GM04503 (cell line): ENCODE measurements at places on chromosomes 5 and 9.
A peak's percentile ranks its signal among the peaks of the same experiment; 100 is the strongest.

DNA sequence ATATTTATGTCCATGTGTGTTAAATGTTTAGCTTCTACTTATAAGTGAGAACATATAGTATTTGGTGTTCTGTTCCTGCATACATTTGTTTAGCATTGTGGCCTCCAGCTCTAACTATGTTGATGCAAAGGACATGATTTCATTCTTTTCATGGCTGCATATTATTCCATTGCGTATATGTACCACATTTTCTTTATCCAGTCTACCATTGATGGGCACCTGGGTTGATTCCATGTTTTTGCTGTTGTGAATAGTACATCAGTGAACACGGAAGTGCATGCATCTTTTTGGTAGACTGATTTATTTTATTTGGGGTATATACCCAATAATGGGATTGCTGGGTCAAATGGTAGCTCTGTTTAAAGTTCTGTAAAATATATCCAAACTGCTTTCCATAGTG, 359.0 kb downstream of the SLCO4C1 start:
- no peak for DNase-seq

GRCh38 chr9:6984941-6985578, 227.3 kb downstream of the KDM4C start:
- no peak for DNase-seq

GRCh38 chr5:73491155-73491554, 7.1 kb upstream of the BTF3 start:
- no peak for DNase-seq

- DNase-seq: no peak
Measured at GRCh38 chr9:137027369-137028262, at the start of gene ABCA2. TSS of gene ABCA2 (minus strand) at chr9:137028237. CDS start at chr9:137028140, 97 bp downstream.

GRCh38 chr5:179235416-179236400, 109.6 kb downstream of the ADAMTS2 start:
- no peak for DNase-seq

GRCh38 chr5:107496466-107496865, 174.3 kb downstream of the EFNA5 start:
- DNase-seq: no peak

DNA sequence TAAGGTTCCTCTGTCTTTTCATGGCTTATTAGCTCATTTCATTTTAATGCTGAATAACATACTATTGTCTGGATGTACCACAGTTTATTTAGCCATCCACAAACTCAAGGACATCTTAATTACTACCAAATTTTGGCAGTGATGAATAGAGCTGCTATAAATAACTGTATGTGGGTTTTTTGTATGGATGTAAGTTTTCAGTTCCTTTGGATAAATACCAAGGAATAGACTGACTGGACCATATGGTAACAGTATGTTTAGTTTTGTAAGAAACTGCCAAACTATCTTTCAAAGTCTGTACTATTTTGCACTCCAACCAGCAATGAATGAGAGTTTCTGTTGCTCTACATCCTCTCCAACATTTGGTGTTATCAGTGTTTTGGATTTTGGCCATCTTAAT, 38.7 kb downstream of the SCAMP1 start:
- DNase-seq: no peak

GRCh38 chr5:150513375-150514309, 5.7 kb downstream of the NDST1 start:
- DNase-seq: no peak

GRCh38 chr5:73605223-73606087, 20.5 kb upstream of the ARHGEF28 start:
- DNase-seq: no peak

DNA sequence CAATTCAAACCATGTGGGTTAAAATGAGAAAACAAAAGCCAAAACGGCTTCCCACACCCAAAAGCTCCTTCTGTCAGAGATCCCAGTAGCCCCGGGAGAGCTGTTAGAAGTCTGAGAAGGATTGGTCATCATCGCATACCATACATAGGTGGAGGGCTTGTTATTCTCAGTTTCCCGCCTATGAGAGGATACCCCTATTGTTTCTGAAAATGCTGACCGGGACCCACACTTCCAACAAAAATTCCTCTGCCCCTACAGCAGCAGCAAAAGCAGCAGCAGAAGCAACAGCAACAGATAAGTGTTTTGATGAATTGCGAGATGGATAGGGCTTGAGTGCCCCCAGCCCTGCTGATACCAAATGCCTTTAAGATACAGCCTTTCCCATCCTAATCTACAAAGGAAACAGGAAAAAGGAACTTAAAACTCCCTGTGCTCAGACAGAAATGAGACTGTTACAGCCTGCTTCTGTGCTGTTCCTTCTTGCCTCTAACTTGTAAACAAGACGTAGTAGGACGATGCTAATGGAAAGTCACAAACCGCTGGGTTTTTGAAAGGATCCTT, at the start of gene TEK:
Gene TEK, plus strand, starts transcription at position 245 of the 561 bp plus-strand sequence. CDS start 366 bp downstream, outside the sequence.
- DNase-seq: no peak

GRCh38 chr9:99143655-99144054, 38.7 kb downstream of the TGFBR1 start:
- no peak for DNase-seq

DNA sequence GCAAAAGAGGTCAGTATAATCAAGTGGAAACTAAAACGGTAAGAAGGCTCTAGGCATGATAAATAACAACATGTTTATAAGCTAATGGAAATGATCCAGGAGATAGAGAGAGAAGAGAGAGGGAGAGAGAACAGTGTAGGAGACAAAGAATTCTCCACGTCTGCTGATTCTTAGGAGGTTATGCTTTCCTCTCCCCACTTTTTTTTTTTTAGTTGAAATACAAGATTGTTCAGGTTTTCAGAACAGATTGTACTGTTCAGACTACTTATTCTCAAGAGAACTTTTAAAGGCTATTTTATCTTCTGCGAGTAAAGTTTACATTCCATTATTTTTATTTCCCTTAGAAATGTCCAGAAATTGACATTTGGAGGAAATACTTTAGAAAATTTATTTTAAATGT, 4.0 kb downstream of the CCDC192 start:
- DNase-seq: no peak

- no peak for DNase-seq
Measured at GRCh38 chr9:85142968-85143367, 473.4 kb downstream of the NTRK2 start.

DNA sequence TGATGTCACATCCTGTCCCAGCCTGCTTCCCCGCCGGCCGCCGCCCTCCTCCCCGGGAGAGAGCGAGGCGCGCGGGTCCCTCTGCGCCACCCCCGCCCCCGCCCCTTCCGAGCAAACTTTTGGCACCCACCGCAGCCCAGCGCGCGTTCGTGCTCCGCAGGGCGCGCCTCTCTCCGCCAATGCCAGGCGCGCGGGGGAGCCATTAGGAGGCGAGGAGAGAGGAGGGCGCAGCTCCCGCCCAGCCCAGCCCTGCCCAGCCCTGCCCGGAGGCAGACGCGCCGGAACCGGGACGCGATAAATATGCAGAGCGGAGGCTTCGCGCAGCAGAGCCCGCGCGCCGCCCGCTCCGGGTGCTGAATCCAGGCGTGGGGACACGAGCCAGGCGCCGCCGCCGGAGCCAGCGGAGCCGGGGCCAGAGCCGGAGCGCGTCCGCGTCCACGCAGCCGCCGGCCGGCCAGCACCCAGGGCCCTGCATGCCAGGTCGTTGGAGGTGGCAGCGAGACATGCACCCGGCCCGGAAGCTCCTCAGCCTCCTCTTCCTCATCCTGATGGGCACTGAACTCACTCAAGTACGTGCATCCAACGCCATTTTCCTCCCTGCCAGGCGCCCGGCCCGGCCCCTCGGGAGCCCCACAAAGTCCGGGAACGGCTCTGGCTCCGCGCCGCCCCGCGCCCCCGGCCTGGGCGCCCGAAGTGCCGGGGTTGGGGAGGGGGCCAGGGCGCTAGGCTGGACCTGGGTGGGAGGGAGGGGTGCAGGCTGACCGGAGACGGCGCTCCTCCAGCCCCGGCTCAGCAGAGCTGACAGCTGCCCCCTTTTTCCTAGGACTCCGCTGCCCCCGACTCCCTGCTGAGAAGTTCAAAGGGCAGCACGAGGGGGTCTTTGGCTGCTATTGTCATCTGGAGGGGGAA, 12.0 kb upstream of the OLFM1 start:
- no peak for DNase-seq

DNA sequence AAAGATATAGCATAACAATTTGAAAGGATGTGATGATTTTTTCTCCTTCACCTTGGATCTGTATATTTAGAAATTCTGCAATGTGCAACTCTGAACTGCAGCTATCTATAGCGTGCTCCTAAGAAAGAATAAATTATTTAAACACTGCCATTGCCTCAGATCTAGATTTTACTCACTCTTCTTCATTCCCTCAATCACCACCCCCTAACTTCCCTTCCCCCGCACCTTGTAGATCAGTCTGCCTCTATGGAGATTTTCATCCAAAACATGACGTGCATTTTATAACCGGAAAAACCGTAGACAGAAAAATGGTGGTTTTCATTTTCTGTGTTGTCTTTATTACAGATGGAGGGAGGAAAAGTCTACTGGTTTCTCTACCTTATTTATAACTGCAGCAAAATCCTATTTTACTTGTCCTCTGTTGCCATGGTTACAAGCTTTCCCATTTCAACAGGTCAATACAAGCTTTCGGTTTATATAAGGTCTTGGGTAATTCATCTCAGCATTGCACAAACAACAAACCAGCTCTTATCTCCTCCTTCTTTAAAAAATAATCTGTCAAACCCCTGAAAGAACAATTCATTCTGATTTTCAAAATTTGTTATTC, 480.0 kb downstream of the TAF11L14 start:
- DNase-seq: no peak

DNA sequence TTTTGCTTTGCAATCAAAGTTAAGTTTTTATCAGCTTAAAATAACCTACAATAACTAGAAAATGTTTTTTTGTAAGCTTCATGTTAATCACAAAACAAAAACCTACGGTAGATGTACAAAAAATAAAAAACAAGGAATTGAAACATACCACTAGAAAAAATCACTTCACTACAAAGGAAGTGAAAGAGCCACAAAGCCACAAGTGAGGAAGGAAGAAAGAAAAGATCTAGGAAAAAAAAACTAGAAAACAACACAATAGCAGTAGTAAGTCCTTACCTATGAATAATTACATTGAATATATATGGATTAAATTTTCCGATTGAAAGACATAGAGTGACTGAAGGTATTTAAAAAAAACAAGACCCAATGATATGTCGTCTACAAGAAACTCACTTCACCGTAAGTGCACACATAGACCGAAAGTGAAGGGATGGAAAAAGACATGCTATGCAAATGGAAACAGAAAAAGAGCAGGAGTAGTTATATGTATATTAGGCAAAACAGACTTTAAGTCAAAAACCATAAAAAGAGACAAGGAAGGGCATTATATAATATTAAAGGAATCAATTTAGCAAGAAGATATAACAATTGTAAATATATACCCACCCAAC, 13.4 kb upstream of the ZDHHC21 start:
- no peak for DNase-seq

GRCh38 chr5:76689321-76690036, 26.4 kb upstream of the F2R start:
- DNase-seq: peak; percentile 92

- no peak for DNase-seq
Measured at GRCh38 chr9:20985851-20986600, 45.4 kb downstream of the HACD4 start.

- DNase-seq: no peak
Measured at GRCh38 chr5:73380041-73380440, 68.5 kb downstream of the FOXD1 start.

DNA sequence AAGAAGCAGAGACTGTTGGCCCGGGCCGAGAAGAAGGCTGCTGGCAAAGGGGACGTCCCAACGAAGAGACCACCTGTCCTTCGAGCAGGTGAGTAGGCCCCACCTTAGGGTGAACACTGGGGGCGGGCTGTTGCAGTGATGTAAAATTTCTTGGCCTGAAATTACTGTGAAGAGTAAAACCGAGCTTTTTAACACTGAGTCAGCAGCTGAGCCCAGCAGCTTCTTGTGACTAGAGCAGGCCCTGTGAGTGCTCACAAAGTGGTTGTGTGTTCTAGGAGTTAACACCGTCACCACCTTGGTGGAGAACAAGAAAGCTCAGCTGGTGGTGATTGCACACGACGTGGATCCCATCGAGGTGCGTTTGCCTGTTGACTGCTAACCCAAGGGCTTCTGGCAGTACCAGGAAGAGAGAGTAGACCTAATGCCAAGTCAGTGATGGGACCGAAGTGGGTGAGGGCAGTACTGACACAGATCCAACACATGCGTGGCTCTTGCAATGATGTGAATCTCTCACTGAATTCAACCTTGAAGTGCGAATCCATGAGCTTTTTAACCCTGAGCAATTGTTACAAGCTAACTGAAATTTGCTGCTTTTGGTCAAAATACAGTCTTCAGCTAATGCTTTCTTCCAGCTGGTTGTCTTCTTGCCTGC, 2.1 kb downstream of the RPL7A start:
- DNase-seq: no peak

GRCh38 chr5:111013011-111013410, 58.5 kb upstream of the TSLP start:
- no peak for DNase-seq

DNA sequence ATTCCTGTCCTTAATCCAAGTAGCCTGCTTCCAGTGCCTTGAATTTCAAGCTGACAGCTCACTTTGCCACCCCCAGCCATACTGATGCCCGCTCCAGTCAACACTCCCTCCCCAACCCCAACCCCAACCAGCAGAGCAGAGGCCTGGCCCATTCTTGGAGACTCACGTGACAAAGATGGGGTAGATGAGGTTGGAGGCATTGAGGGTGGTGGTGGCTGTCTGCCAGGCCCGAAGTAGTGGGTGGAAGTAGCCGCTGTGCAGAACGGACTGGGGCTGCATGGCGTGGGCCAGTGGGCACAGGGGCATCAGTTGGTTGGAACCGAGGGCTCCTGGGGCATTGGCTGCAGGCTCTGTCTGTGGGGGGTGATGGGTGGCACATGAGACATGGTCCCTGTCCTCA, 7.8 kb downstream of the ALAD start:
- no peak for DNase-seq

- no peak for DNase-seq
Measured at GRCh38 chr5:172163346-172163745, 24.7 kb downstream of the STK10 start.

DNA sequence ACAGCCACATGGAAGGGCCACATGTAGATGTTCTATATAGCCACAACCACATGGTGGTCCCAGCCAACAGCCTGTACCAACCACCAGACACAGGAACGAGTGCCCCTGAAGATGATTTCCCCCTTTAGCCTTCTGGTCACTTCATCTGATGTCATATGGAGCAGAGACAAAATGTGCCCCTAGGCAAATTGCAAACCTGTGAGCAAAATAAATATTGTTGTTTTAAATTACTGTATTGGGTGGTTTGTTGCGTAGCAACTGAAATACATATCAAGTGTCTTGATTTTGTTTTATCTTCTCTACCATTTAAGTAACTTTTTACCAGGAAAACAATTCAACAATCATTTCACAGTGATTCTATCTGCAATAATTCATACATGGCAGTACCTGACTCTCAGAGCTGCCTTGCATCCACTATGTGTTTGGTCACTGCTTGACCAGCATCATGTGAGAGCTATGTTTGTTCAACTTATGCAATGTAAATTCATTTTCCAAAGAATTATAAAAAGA, 142.5 kb upstream of the VLDLR start:
- DNase-seq: no peak

GRCh38 chr5:168104350-168104749, 187.1 kb upstream of the WWC1 start:
- DNase-seq: no peak
